Effector memory CD4-positive, alpha-beta T cell (primary cell): ENCODE measurements at places on chromosomes 1 and 21.
A peak's percentile ranks its signal among the peaks of the same experiment; 100 is the strongest.

GRCh38 chr1:245715291-245715701, 560.5 kb downstream of the KIF26B start:
- no peak overlapping the region for H3K27ac ChIP-seq
- H3K4me1 ChIP-seq, result no peaks in the 10 kb centered on the region
- no peaks in the 10 kb centered on the region for H3K36me3 ChIP-seq

DNA sequence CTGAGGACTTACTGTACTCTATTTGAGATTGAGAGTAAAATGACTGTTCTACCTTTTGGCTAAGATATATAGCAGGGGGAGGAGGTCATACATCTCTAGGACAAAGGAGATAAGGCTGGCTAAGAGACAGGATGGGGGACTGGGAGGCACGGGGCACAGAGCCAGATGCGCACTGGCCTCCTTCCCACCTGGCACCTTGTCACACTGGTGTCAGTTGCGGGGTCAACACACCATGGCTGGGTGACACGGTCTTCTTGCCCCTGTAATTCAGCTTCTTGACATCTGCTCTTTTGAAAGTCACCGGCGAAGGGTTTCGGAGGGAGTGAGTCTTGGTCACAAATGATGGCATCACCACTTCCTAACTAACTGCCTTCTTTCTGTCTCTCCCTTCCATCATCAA, 177.3 kb downstream of the ZSCAN20 start:
- no peaks in the 10 kb centered on the region for H3K4me1 ChIP-seq
- no peak overlapping the region for H3K4me3 ChIP-seq
- no peak overlapping the region for H3K27ac ChIP-seq
- DNase-seq, result no peak
- no peaks in the 10 kb centered on the region for H3K27me3 ChIP-seq

GRCh38 chr1:205396967-205397616, 24.8 kb downstream of the LEMD1 start:
- no peaks in the 10 kb centered on the region for H3K27me3 ChIP-seq
- no peak overlapping the region for H3K27ac ChIP-seq
- H3K4me1 ChIP-seq, result no peaks in the 10 kb centered on the region
- no peak overlapping the region for H3K4me3 ChIP-seq

DNA sequence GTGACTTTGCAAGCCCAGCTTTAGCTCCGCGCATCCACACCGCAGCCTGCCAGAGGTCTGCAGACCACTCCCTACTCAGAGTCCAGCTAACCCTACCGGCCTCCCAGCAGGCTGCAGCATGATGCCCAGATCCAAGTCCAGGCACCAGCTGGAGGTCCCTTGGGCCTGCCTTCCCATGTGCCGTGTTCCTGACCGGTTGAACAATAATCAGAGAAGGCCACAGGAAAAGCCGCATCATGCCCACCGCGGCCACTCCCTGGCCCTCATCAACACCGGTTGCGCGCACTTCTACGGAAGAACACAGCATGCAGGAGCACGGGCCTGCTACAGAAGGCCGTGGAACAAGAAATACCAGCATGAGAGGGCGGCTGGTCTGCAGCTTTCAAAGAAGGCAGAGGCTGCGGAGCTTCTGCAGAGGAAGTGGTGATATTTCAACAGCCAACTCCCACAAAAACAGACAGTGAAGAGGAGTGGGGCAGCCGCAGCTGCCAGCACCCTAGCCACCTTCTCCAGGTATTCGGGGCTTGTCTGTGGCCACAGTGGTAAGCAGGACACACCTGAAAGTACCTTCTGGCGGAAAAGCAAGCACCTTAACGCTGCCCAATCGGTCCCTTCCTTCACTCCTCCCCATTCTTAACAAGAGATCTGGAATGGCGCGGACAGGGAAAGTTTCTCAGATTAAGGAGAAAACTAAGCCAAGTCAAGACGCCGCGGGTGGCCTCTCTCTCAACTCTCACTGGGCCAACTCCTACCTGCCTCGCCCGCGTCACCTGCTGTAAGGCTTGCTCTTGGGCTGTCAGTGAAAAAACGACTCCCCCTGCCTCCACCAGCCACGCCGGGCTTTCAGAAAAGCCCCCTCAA, 1.5 kb downstream of the PGBD5 start:
- no peak for DNase-seq
- H3K27ac ChIP-seq, result no peak overlapping the region
- no peak overlapping the region for H3K4me3 ChIP-seq
- no peaks in the 10 kb centered on the region for H3K36me3 ChIP-seq
- peaks cover 7% of the 10 kb centered on the region for H3K4me1 ChIP-seq

GRCh38 chr21:29080454-29080941, 7.0 kb upstream of the CCT8 start:
- H3K4me1 ChIP-seq, result peaks cover 27% of the 10 kb centered on the region
- no peak overlapping the region for H3K4me3 ChIP-seq
- H3K27me3 ChIP-seq, result no peaks in the 10 kb centered on the region
- peak overlapping the region; percentile 32 for H3K27ac ChIP-seq

GRCh38 chr1:46941135-46941694, at the start of gene CYP4A11:
TSS of gene CYP4A11 (minus strand) at chr1:46941476. CDS start at chr1:46941433, 43 bp downstream.
- no peak within 1 kb of the TSS for H3K4me3 ChIP-seq
- no peak for DNase-seq
- H3K36me3 ChIP-seq, result no peaks in the 10 kb centered on the region
- H3K27me3 ChIP-seq, result no peaks in the 10 kb centered on the region
- H3K4me1 ChIP-seq, result no peaks in the 10 kb centered on the region

GRCh38 chr1:54163051-54163450, 10.3 kb upstream of the CDCP2 start:
- H3K36me3 ChIP-seq, result no peaks in the 10 kb centered on the region
- H3K27ac ChIP-seq, result no peak overlapping the region
- no peaks in the 10 kb centered on the region for H3K27me3 ChIP-seq
- no peak overlapping the region for H3K4me3 ChIP-seq
- H3K4me1 ChIP-seq, result no peaks in the 10 kb centered on the region

GRCh38 chr1:234826352-234826751, 216.4 kb upstream of the IRF2BP2 start:
- H3K36me3 ChIP-seq, result no peaks in the 10 kb centered on the region
- no peak for DNase-seq
- no peaks in the 10 kb centered on the region for H3K4me1 ChIP-seq

- H3K27me3 ChIP-seq, result no peaks in the 10 kb centered on the region
- H3K4me3 ChIP-seq, result no peak overlapping the region
- no peak overlapping the region for H3K27ac ChIP-seq
- H3K4me1 ChIP-seq, result no peaks in the 10 kb centered on the region
- no peaks in the 10 kb centered on the region for H3K36me3 ChIP-seq
Observed at GRCh38 chr1:109184687-109185086, 29.0 kb upstream of the SARS1 start.

DNA sequence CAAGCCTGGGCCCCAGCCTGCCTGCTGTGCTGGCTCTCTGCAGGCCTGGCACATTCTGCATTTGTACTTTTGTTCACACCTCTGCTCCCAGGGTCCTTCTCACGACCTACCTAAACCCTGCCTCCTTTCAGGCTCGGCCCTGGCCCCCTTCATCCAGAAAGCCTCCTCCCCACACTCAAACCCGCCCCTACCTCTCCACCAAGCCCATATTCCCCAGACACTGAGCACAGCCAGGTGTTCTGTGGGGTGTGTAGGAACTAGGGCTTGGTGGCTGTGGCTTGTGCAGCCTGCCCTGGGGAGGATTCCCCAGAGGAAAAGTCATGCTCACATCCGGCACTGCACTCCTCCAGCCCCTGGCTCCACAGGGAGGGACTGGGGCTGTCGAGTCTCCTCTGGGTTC, 8.2 kb upstream of the MIXL1 start:
- no peaks in the 10 kb centered on the region for H3K4me1 ChIP-seq
- H3K4me3 ChIP-seq, result no peak overlapping the region
- no peak overlapping the region for H3K27ac ChIP-seq
- no peak for DNase-seq
- H3K27me3 ChIP-seq, result no peaks in the 10 kb centered on the region

GRCh38 chr1:92877792-92878191, 46.0 kb downstream of the RPL5 start:
- H3K36me3 ChIP-seq, result peaks cover 6% of the 10 kb centered on the region
- no peak for DNase-seq
- no peak overlapping the region for H3K4me3 ChIP-seq
- no peaks in the 10 kb centered on the region for H3K27me3 ChIP-seq
- H3K27ac ChIP-seq, result no peak overlapping the region

GRCh38 chr1:160748878-160749269, 9.8 kb downstream of the SLAMF7 start:
- DNase-seq, result no peak
- no peak overlapping the region for H3K27ac ChIP-seq
- no peaks in the 10 kb centered on the region for H3K36me3 ChIP-seq
- H3K4me3 ChIP-seq, result no peak overlapping the region
